ENCODE measurements at places on chromosomes 2 and 18. TPM values are rescaled to one million over a fixed set of nuclear protein-coding genes. Genes with fewer than 3 reads are reported as not detected.

LAMA3 gene
- total RNA-seq: 582 TPM

QPCT gene
- total RNA-seq: 21.2 TPM

LYG2 gene
- not detected for total RNA-seq

ALPI gene
- not detected for total RNA-seq

HSBP1L1 gene
- 35.0 TPM for total RNA-seq

LINC00305 gene
- total RNA-seq: not detected

CDH2 gene
- total RNA-seq: under 0.01 TPM

GDF7 gene
- under 0.01 TPM for total RNA-seq

TCF7L1 gene
- 0.64 TPM for total RNA-seq

PID1 gene
- total RNA-seq: 4.3 TPM

MYCN gene
- total RNA-seq: not detected

HOXD1 gene
- 1.7 TPM for total RNA-seq

C2orf15 gene
- total RNA-seq: not detected

IL36A gene
- total RNA-seq: 3.0 TPM

SLC4A3 gene
- total RNA-seq: 5.3 TPM

RAB6D gene
- total RNA-seq: under 0.01 TPM

TMX3 gene
- 32.0 TPM for total RNA-seq

PLA2R1 gene
- 4.0 TPM for total RNA-seq

GAREM2 gene
- total RNA-seq: 0.72 TPM

SOX11 gene
- not detected for total RNA-seq

FBLN7 gene
- 0.96 TPM for total RNA-seq

AMER3 gene
- not detected for total RNA-seq

HOXD9 gene
- not detected for total RNA-seq

LHCGR gene
- total RNA-seq: not detected

DOCK10 gene
- 0.48 TPM for total RNA-seq

ACMSD gene
- total RNA-seq: 1.7 TPM

ITGA4 gene
- total RNA-seq: 3.1 TPM

G6PC2 gene
- not detected for total RNA-seq

OBSL1 gene
- 31.8 TPM for total RNA-seq

CEBPZOS gene
- 7.2 TPM for total RNA-seq

UGT1A5 gene
- total RNA-seq: 0.24 TPM

ZNF521 gene
- 0.72 TPM for total RNA-seq

CFC1 gene
- total RNA-seq: not detected

TANC1 gene
- total RNA-seq: 22.6 TPM

FSHR gene
- total RNA-seq: not detected

CYP20A1 gene
- total RNA-seq: 31.1 TPM

CRYGC gene
- not detected for total RNA-seq

CDKL4 gene
- total RNA-seq: 0.96 TPM

REEP1 gene
- total RNA-seq: 0.24 TPM
